ENCODE measurements at places on chromosomes 4 and X.
A peak's percentile ranks its signal among the peaks of the same experiment; 100 is the strongest.

GRCh38 chr4:74540193-74540592 is 95.3 kb downstream of the AREG start:
- no peak overlapping the region for H3K4me3 ChIP-seq
- no peaks in the 10 kb centered on the region for H3K4me1 ChIP-seq
- no peaks in the 10 kb centered on the region for H3K36me3 ChIP-seq
- no peaks in the 10 kb centered on the region for H3K27me3 ChIP-seq
- H3K27ac ChIP-seq: no peak overlapping the region

DNA sequence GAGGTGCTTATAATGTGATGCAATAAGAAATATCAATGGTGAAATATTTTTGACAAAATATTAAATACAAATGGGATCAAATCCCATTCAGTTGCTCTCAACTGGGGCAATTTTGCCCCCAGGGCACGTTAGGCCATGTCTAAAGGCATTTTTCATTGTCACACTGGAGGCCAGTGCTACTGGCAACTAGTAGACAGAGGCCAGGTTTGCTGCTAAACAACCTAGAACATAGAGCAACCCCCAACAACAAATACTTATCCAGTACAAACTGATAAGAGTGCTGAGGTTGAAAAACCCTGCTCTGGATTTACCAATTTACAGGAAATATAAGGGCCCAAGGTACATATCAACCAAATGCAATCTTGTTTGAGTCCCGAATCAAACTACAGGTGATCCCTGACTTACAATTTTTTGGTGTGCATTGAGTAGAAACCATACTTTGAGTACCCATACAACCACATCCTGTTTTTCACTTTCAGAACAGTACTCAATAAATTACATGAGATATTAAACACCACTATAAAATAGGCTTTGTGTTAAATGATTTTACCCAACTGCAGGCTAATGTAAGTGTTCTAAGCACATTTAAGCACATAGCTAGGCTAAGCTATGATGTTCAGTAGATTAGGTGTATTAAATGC is 237.5 kb downstream of the HNRNPD start:
- no peaks in the 10 kb centered on the region for H3K27me3 ChIP-seq
- no peak overlapping the region for H3K27ac ChIP-seq
- no peak overlapping the region for H3K4me3 ChIP-seq
- H3K4me1 ChIP-seq: no peaks in the 10 kb centered on the region

DNA sequence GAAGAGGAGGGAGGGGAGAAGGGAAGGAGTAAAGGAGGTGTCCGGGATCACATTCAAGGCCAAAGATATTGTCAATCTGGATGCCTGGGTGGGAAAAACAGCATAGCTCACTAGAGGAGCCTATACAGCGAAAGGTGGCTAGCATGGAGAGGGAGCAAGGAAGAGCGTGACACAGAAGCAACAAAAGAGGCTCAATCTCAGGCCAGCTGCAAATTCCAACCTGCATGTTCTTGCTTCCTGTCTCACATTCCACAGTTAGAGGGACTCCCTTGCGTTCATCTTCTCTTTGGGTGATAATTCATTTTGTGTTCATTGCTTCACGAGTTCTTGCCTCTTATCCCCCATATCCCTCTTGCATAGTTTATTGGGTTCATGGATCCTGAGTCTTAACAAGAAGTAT is 3.0 kb upstream of the CLNK start:
- no peaks in the 10 kb centered on the region for H3K27me3 ChIP-seq
- H3K36me3 ChIP-seq: no peaks in the 10 kb centered on the region
- no peak for DNase-seq
- no peaks in the 10 kb centered on the region for H3K4me1 ChIP-seq
- H3K27ac ChIP-seq: no peak overlapping the region

DNA sequence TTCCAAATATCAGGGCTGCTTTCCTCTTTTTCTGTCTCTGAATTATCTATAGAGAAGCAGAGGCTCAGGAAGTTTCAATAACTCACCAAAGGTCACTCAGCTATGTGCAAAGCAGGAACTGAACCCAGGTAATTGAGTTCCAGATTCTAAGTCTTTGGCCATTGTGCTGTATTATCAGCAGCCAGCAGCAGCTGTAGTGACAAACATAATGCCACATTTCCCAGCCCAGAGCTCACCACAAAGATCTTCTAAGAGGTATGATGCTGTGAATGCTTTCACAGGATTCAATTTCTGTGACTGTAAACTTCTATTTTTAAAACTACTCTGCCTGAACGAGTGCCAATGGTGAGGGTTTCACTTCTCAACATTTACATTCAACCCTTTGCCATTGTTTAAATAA is 56.4 kb downstream of the SPOCK3 start:
- no peaks in the 10 kb centered on the region for H3K36me3 ChIP-seq
- H3K27me3 ChIP-seq: no peaks in the 10 kb centered on the region
- no peak for DNase-seq
- no peak overlapping the region for H3K4me3 ChIP-seq

GRCh38 chrX:1449036-1449822 is 3.5 kb downstream of the ASMTL start:
- H3K27ac ChIP-seq: no peak overlapping the region
- no peaks in the 10 kb centered on the region for H3K27me3 ChIP-seq
- H3K36me3 ChIP-seq: no peaks in the 10 kb centered on the region
- DNase-seq: no peak
- H3K4me1 ChIP-seq: peaks cover 24% of the 10 kb centered on the region
- no peak overlapping the region for H3K4me3 ChIP-seq

DNA sequence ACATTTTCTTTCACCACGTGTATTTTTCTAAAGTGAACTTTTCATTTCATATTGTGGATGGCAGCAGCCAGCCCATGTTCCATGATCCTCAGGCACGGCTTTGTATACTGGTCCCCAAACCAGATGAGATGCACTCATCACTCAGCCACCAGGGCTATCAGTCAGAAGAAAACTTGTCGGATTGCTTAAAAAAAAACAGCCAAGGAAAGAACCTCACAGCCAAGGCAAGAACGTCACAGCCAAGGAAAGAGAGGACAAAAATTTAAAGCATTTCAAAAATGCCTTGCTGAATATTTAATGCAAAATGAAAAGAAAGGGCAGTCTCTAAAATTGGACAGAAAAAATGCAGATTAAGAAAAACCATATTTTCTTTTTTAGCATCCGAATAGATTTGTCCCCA is 333.3 kb downstream of the PDGFC start:
- no peak for DNase-seq
- H3K27me3 ChIP-seq: no peaks in the 10 kb centered on the region
- H3K27ac ChIP-seq: no peak overlapping the region

DNA sequence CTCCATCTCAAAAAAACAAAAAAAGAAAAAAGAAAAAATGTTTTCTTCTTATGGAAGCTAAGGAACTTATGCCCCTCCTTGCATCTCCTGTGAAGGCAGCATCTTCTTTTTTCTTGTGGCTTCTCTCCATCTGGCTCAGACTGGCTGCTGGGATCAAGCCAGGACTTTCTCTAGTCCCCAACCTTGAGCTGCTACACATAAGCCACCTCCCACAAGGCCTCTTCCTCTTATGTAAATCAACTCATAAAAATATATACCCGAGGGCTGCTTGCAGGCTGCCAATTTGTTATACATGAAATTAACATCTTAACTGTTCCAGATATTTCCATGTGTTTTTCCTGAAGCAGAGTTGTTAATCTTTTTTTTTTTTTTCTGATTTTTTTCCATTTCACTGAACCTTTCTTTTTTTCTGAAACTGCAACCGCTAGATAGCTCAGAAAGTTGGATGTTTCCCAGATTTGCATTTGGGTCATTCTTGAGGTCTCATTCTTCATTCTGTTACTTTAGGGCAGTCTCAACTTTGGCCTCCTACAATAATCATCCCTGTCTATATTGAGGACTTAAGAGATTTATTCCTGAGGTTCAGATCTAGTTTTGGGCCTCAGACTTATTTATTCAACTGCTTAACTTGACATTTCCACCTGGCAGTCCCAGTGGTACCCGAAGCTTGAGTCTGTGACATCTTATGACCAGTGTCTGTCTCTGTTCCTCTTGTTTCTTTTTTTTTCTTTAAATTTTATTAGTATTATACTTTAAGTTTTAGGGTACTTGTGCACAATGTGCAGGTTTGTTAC is 10.3 kb downstream of the SNX25 start:
- no peak overlapping the region for H3K27ac ChIP-seq
- no peaks in the 10 kb centered on the region for H3K27me3 ChIP-seq
- H3K36me3 ChIP-seq: no peaks in the 10 kb centered on the region

DNA sequence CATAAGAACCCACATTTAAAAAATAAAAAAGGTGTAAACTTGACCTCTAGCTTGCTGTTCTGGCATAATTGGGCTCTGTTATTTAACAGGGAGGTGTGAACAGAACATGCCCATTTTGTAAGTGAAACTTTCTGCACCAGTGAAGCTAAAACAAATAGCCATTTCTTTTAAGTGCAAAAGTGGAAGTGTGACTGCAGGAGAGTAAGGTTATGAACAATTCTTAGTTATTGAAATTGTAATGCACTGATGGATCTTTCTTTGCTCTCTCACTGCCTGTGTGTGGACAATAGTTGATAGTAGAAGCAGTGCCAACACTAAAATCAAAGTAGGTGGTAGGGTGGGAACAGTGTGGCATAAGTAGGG is 12.6 kb downstream of the P2RY10 start:
- H3K27ac ChIP-seq: no peak overlapping the region
- H3K4me1 ChIP-seq: no peaks in the 10 kb centered on the region
- H3K4me3 ChIP-seq: no peak overlapping the region
- no peak for DNase-seq
- H3K36me3 ChIP-seq: no peaks in the 10 kb centered on the region

DNA sequence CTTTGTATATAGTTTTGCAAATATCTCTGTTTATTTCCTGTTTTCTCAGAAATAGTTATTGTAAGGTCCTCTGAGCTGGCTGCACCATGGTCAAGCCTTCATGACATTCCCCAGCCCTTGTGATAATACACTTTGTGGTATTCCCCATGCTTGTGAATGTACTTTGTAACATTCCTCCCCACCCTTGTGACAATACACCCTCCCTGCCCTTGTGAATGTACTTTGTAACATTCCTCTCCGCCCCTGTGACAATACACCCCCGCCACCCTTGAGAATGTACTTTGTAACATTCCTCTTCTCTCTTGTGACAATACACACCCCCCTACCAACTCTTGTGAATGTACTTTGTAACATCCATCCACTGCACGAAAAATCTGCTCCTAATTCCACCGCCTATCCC is 530.7 kb downstream of the CENPC start:
- DNase-seq: no peak
- H3K4me3 ChIP-seq: no peak overlapping the region
- H3K27me3 ChIP-seq: no peaks in the 10 kb centered on the region
- no peak overlapping the region for H3K27ac ChIP-seq

GRCh38 chr4:184288451-184289178 is 70.9 kb upstream of the ENPP6 start:
- DNase-seq: no peak
- no peaks in the 10 kb centered on the region for H3K36me3 ChIP-seq
- H3K27ac ChIP-seq: no peak overlapping the region
- peaks cover 6% of the 10 kb centered on the region for H3K4me1 ChIP-seq

DNA sequence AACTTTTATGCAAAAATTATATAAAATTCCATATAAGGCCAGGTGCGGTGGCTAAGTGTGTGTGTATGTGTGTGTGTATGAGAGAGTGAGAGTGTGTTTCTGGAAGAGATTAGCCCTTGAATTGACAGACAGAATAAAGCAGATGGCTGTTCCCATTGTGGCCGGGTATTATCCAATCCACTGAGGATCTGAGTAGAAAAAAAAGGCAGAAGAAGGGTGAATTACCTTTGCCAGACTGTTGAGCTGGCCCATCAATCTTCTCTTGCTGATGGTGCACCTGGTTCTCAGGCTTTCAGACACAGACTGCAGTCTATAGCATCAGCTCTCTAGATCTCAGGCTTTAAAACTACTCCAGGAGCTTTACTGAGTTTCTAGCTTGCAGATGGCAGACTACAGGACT is 92.2 kb upstream of the SLIT2 start:
- no peaks in the 10 kb centered on the region for H3K27me3 ChIP-seq
- DNase-seq: peak; percentile 20
- no peak overlapping the region for H3K4me3 ChIP-seq
- H3K4me1 ChIP-seq: no peaks in the 10 kb centered on the region
- no peaks in the 10 kb centered on the region for H3K36me3 ChIP-seq
- no peak overlapping the region for H3K27ac ChIP-seq

DNA sequence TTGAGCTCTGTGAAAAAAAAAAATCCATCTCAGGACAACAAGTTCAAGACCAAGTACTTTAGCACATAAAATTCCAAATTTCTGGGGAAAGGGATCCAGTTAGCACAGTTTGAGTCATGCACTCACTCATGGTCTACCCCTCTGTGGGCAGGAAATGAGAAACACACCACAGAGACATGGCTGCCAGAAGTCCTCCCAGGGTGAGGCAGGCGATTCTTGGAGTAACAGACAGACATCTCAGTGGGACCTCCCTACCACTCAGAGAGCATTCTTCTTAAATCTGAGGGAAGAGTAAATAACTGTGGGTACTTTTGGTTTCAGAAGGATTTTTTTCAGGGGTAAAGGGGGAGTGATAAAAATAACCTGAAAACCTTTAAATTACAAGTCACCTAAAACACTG is 14.1 kb downstream of the CXCL1 start:
- H3K27me3 ChIP-seq: no peaks in the 10 kb centered on the region
- no peak overlapping the region for H3K27ac ChIP-seq
- no peaks in the 10 kb centered on the region for H3K36me3 ChIP-seq
- DNase-seq: no peak
- H3K4me3 ChIP-seq: no peak overlapping the region
- H3K4me1 ChIP-seq: no peaks in the 10 kb centered on the region

DNA sequence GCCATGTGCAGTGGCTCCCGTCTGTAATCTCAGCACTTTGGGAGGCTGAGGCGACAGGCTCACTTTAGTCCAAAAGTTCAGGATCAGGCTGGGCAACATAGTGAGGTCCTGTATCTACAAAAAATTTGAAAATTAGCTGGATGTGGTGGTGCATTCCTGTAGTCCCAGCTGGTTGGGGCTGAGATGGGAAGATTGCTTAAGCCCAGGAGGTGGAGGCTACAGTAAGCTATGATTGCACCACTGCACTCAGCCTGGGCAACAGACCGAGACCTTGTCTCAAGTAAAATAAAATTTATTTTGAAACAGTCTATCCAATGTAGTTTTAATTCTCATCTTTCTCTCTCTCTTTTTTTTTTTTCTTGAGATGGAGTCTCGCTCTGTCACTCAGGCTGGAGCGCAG is 21.1 kb downstream of the RBM10 start:
- H3K4me3 ChIP-seq: no peak overlapping the region
- H3K4me1 ChIP-seq: peaks cover 7% of the 10 kb centered on the region
- H3K27me3 ChIP-seq: peaks cover 14% of the 10 kb centered on the region
- no peak overlapping the region for H3K27ac ChIP-seq
- DNase-seq: no peak

DNA sequence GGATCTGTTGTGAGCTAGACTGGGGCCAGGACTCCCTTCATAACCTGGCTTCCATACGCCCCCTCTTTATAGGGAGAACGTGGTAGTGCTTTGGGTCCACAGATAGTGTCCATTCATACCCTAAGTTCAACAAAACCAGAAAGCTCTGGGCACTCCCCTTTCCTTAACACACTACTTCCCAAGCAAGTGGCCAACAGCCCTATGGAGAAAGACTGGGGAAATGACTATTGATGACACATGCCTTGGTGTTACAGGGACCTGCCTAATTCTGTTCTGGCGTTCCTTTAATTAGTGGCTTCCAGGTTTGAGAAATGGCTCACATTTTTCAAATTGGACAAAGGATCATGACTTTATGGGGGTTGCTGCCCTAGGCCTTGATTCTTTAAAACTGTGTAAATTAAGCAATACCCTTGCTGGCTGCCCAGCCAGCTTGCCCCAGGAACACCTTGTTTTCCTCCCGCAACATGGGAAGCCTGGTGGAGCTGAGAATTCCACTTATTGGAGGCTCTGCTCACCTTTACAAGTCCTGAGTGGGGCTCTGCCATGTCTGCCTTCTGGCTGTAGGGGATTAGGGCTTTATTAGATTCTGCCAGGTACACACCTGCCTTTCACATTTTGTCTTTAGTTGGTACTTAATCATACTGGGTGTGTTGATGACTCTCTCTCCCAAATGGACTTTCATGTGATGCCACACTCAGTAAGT is 61.1 kb downstream of the RGS12 start:
- no peak for DNase-seq
- no peaks in the 10 kb centered on the region for H3K36me3 ChIP-seq
- H3K4me1 ChIP-seq: no peaks in the 10 kb centered on the region
- H3K27me3 ChIP-seq: no peaks in the 10 kb centered on the region

All from spinal cord (tissue), 10 donors.